ENCODE measurements at places on chromosomes 5 and 9.
A peak's percentile ranks its signal among the peaks of the same experiment; 100 is the strongest.

GRCh38 chr5:17951392-17952169 is 317.3 kb downstream of the TAF11L14 start:
- peak; percentile 88 for DNase-seq

DNA sequence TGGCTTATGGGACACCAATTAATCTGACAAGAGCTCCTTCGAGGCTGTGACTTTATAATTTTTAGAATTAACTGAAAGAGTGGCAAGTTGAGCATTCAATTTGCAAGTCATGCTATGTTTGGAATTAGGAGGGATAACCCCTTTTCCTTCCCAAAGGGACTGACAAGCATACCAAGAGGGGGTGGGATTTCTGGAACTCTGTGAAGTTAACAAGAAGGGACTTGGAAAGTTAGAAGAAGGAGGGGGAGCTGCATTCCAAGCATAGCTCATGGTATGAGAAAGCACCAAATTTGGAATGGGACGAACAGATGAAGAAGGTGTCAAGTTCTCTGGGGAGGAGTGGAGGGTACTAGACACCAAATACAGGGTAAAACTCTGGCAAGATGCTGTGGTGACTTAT is 8.9 kb upstream of the PALM2AKAP2 start:
- DNase-seq: no peak

- peak; percentile 16 for DNase-seq
These were observed 146.6 kb downstream of the SEC61B start for GRCh38 chr9:99368341-99369326.

DNA sequence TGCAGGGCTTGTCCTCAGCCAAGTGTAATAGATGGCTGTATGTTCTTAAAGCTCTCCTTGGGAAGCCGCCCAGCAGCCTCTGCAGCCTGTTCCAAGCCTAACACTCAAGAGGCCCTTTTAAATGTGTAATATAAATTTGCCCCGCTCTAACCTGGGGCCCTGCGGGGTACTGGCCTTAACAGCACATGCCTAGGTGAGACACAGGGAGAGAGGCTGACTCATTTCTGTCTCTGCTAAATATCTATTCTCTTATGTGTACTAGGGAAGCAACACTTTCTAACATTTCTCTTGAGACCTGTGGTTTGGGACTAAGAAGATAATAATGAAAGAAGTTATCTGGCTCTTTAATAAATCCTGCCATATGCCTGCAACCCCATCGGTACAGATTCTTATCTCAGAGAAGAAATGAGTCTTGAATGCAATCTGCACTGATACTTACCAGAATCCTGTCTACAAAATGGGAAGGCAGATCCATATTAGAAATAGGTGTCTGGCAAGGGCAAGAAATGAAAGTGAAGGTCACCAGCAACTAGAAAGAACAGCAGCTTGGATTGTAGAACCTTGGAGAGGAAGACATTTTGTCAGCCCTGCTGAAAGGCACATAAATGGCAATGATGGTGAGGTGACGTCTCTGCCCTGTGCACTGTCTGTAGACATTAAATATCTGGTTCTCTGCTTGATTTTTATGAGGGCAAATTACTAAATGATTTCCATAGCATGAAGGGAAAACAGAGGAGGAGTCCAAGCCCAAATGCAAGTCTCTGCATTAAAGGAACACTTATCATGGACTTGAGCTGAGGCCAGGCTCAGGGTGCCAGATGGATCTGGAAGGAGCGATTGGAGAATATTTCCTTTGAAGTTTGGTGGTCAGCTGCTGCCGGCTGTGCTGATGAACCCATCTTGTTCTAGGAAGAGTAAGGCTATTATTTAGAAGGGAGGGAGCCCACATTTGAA is 14.5 kb upstream of the TGFBI start:
- DNase-seq: no peak

GRCh38 chr9:79409182-79409823 is 162.5 kb upstream of the TLE4 start:
- DNase-seq: no peak

- peak; percentile 68 for DNase-seq
These were observed 363.5 kb downstream of the SLCO4C1 start for GRCh38 chr5:101932599-101932998.

All from NCI-H748 treated with DMSO at 0.1 percent for 48 hours (cell line).